AG09319 (cell line): ENCODE measurements at places on chromosomes 13 and 19.

DNA sequence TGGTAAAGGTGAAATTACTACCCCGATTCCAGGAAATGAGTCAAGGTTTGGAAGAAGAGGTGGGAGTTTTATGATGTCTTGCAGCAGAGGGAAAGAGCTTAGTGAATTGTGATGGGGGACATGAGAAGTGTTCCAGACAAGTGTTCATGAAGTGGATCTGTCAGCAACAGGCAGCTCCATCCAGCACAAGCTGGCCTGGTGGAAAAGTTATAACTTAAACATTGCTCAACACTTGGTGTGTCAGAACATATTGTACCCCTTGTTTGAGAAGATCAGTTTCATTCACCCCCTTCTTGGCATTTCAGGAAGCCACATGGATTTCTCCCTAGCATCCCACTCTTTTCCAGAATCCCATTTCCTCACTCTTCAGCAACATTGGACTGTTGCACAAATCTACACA is 222.0 kb downstream of the B3GLCT start:
- DNase-seq: no peak

DNA sequence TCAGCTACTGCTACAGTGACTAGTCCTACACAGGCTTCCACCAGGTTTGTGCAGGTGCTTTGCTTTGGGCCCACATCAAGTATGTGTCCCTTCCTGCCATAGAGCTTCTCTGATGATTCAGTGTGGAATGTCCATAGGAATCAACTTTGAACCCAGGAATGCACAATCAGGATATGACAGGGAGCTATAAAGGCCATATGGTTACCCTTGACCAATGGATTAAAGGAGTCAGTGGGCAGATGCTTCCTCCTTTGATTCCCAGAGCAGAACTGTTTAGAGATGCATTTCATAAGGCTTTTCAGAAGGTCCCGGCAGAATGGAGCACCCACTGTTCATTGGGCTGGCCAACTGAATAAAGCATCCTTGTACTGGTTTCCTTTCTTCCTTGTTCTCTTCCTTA is 145.2 kb upstream of the WASF3 start:
- DNase-seq: no peak

DNA sequence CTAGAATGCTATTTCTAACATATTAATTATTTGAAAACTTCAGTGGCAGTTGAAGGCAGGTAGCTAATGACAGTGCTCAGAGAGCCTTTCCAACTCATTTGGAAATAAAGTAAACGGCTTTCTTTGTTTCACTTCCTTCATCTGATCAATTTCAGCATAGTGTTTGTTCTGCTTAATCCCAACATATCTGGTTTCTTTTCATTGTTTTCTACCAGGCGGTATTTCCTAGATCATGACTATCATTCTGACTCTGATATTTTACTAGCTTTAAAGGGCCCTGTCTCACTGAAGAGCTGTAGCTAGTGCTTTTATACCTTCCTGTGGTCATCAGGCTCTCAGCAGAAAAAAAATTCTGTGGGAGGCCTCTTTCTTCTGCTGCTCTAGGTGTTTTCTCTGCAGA is 178.6 kb downstream of the RBM26 start:
- DNase-seq: no peak

DNA sequence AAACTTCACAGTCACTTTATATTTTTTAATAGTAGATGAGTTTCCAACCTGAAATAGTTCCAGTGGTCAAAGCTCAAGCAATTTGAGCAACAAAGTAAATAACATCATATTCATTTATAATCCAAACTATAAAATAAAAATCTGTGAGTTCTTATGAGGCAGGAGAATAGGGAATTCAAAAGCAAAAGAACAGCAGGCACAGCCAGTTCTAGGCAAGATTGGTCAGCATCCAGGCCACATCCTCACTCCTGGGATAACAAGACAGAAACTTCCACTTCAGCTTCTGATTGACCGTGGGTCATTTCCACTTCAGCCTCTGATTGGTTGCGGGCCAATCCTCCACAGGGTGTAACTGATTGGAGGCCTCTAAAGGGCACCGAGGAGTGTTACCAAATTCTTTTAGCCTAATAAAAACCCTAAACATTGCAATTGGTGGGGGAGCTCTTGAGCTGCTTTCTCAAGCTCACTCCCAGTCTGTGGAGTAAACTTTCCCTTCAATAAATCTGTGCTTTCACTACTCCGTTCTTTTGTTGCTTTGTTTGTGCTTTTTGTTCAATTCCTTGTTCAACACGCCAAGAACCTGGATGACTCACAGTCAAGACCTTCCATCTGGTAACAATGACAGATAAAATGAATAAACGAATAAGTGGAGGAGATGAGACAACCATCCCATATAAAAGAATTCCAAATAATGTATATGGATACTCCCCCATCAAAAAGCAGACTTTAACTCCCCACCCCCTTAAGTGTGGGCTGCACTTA is 42.6 kb upstream of the AMER2 start:
- no peak for DNase-seq

GRCh38 chr13:91708558-91708957 is 310.1 kb downstream of the GPC5 start:
- DNase-seq: no peak
